ENCODE measurements at places on chromosomes 2 and 18.
A peak's percentile ranks its signal among the peaks of the same experiment; 100 is the strongest.

- DNase-seq: no peak
These were observed 1.5 kb downstream of the LBX2 start for GRCh38 chr2:74497777-74498499.

DNA sequence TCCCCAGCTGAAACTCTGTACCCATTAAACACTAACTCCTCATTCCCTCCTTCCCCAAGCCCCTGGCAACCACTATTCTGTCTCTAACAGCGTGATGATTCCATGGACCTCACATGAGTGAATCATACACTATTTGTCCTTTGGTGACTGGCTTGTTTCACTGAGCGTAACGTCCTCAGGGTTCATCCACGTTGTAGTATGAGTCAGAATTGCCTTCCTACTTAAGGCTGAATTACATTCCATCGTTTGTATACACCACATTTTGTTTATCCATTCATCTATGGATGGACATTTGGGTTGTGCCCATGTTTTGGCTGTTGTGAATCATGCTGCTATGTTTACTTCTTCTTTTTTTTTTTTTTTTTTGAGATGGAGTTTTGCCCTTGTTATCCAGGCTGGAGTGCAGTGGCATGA, 19.6 kb upstream of the CABLES1 start:
- DNase-seq: no peak

GRCh38 chr2:11757101-11757500, 10.7 kb downstream of the LPIN1 start:
- no peak for DNase-seq

- no peak for DNase-seq
These were observed 13.3 kb upstream of the ZEB2 start for GRCh38 chr2:144533221-144533620.

- DNase-seq: no peak
These were observed 25.2 kb upstream of the GPR55 start for GRCh38 chr2:230949966-230950873.

DNA sequence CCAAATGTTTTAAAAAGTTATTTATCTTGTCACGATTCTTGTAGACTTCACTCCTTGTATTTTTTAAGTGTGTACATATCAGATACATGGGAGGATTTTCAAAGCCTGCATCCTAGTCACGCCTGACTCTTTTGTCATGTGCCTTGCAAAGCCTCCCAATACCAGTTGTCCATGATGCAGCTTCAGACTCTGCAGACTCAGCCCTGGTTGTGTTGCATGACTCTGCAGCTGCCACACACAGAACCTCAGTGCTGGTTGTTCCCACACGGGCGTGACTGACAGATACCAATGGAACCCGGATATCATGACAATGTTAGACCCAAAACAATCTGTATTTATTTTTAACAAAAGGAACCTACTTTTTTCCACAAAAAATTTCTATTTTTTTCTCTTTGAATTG, 38.2 kb downstream of the TPO start:
- no peak for DNase-seq

DNA sequence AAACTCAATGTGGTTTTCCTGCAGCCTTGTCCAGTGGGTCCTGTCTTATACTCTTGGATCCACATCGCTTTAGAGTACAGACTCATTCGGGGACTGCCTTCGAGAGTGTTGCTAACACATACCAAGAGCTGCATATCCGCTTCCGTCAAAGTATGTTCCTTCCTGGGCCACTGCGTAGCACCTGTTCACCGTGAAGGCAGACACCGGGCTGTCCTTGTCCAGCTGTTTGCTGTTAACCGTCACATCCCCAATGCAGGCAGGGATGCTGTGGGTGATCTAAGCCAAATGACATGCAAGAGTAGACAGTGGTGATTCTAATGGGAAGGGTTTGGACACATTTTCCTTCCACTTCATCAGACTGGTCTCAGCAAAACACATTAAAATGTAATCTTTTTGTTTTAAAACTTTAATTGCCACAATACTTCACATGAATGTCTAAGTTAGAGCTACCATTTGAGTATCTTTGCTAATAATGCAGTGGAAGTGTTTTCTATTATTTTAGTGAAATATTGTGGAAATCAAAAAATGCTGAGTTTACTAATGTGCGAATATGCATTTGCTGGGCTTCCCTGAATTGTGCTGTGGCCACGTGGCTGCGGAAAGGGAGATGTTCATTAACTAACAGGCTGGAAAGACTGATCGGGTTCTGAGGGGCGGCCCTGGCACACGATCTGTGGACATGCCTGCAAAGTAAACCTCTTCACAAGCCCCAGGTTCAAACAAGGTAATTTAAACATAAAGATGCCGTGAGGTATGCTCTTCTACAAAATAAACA, 169.1 kb downstream of the LAMA1 start:
- DNase-seq: no peak

GRCh38 chr2:231732604-231733003, 24.3 kb downstream of the PTMA start:
- no peak for DNase-seq

DNA sequence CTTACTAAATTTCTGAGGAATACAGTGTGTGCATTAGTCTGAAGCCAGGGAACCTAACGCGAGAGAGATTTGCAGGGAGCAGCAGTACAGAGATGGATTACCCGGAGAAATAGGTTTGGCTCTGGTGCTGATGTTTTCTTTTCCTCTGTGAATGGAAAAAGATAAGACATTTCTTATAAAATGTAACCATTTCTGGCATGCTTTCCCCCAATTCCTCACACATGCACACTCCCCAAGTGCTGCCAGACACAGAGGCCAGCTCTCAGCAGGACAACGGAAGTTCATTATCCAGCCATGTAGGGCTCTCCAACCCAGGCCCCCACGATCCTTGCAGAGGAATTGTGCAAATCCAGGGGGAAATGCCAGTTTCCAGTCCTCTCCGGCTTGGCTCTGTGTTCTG, 224.5 kb upstream of the MGAT5 start:
- DNase-seq: no peak

DNA sequence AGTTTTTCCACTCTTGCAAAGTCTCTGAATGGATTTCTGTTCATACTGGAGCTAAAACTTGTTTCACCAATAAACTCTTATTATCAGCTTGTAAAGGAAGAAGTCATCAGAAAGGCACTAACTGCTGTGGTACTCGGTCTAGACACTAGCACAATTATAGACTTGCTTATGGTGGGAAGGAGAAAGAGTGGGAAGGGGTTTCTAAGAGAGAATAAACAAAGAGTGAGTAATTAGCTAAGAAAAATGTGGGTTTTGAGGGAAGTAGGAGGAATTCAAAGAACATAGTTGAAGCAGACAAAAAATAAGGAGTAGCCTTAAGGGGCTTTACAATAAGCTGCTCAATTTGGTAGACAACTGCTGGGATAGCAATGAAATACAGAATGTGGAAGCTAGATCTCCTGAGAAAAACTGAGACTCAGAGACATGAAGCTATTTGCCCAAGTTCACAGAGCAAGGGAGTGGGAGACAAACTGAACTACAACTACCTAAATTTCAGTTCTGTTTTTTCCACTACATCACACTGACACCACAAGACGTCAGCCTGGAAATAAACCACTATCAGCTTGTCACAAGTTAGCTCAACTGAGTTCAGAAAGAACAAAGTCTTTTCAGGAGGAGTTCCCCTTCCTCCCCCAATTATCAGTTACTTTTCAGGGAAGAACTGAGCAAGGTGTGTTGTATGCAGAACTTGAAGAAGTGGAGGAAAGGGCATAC, 59.7 kb downstream of the MAP4K3 start:
- no peak for DNase-seq

DNA sequence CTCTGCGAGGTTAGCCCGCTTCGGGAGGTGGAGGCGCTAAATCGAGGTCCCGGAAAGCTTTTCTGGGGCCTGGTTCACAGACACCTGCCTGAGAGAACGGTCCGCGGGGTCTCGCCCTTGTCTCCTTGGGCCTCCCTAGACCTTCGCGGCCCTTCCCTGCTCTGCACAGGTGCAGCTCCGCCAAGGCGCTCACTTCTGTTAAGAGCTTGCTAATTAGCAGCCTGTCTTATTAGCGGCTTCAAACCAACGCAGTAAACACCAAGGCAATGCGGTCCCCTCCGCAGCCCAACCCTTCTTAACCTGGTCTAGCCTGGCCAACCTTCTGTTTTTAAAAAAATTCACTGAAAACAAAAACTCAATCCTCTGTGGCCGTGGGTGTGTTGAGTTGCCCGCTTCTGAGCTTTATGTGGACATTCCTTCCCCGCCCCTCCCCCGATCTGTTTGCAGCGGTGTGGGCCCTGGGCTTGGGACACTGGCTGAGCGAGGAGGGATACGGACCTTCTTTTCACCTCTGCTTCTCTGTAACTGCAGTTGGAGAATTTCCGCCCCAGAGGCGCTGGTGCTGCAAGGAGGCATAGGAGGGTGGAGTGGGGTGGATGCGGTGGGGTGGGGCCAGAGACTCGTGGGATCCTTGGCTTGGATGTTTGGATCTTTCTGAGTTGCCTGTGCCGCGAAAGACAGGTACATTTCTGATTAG, 3.4 kb upstream of the HOXD4 start:
- no peak for DNase-seq

GRCh38 chr18:45324495-45325113, 290.7 kb upstream of the SLC14A2 start:
- peak; percentile 8 for DNase-seq

DNA sequence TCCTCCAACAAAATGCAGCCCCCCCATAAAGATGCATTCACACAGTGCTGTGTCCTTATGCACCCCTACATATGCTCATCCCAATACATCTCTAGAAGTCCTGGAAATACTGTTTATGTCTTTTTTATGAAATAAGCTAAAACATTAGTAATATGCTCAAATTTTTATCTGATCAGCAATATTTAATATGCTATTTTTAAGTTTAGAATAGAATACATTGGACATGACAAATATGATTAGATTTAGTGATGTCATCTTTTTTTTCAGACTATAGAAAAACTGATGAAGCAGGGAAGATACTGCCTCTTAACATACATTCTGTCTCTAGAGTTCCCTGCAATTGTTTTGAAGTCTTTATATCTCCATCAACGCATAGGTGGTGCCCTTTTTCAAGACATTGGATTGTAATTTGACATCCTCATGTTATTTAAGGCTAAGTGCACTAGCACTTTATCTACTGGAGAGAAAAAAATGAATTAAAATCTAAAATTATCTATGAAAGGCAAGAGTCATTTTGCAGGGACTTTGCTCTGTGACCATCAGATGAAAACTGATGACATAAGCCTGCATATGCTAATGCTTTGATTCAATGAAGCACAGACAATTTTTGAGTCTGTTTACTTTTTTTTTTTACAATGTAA, 395.3 kb downstream of the LPIN1 start:
- DNase-seq: no peak

GRCh38 chr2:143680885-143681405, 551.7 kb downstream of the ARHGAP15 start:
- DNase-seq: no peak

- DNase-seq: no peak
These were observed 96.2 kb downstream of the CABLES1 start for GRCh38 chr18:23231340-23232021.

DNA sequence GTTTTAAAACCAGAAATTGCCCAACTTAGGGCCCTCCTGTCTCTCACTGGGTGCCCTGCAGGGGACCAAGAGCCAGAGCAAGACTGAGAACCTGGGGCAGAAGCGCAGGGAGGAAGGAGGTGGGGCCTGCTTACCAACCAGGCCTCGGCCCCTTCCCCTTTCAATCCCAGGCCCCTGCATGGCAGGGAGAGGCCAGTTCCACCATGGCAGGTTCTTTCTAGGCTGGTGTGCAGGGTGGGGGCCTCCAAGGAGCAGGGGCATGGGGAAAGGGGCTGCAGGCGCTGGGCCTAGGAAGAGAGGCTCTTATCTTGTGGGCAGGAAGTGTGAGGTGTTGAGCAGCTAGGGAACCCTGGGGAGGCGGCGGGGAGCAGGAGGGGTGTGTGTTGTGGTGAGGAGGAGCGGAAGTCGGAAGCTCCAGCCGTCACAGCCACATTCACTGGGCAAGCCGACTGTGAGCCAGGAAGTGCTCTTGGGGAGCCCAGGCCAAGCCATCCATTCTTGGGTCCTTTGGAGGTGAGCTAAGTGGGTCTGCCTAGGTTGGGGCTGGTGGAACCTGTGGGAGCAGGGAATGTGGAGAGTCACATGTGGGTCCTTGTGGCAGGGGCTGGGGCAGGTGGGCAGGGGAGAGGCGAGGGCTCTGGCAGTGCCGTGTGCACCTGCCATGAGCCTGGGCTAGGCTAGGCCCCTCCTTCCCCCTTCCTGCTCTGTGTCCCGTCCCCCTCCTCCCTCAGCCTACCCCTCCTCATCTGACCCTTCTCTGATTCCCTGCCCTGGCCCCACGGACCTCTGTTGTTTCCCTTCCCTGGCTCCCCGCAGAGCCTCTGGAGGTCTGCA, at the start of gene PSD4:
Gene PSD4, plus strand, starts transcription at position 430 of the 834 bp plus-strand sequence. CDS start 8,486 bp downstream, outside the sequence.
- DNase-seq: no peak

DNA sequence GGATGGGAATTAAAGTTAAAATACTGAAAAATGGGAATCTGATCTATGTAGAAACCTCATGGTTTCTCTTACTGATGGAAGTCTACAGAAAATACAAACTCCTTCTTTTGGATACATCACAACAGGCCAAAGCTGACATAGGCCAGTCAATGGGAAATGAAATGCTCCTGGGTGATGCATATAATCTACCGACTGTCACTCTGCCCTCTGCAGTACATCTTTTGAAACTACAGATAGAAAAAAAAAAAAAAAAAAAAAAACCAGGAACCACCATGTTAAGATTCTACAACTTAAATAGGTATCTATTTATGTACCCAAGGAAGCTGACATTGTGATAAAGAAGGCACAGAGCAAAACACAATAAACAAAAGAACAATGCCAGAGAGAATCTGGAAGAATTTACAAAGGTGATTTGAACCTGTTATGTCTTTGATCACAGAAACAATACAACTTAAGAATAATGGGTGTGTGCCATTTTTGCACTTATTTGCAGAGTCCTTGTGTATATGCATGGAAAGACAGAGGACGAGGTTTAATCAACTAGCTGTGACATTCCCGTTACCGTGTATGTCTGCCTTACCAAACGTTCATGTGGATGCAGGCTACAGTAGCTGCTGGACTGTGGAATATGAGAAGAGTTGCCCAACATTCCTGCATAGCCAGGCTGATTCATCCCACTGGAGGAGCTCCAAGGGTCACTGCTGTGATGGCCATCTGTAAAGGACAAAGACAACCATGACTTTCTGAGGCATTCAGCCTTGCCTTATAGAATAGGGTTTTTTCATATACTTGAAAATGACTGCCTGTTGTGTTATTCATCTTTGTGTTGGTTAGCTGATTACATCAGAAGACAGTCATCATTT, 312.7 kb downstream of the TCF4 start:
- no peak for DNase-seq

DNA sequence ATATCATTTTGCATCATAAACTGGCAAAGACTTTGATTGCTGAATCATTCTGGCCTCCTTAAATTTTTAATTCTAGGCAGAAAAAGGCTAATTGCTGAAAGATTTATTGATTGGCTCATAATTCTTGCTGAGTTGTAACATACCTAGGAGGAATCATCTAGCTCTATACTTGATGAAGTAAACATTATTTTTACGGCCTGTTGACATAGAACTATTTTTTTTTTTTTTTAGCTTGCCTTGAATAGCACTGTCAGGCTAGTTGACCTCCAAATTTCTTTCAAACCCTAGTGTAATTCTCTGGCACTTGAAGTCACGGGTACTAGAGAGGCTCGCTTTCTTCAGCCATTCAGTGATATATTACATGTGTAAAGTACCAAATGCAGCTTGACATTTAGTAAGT, 2.8 kb downstream of the SERPINB12 start:
- DNase-seq: no peak

- no peak for DNase-seq
These were observed 13.7 kb upstream of the RALB start for GRCh38 chr2:120238728-120239487.

All from NCI-H748 treated with DMSO at 0.1 percent for 48 hours (cell line).